Lung (tissue), 17 donors: ENCODE measurements at places on chromosomes 11 and 22. TPM values are rescaled to one million over a fixed set of nuclear protein-coding genes. Genes with fewer than 3 reads are reported as not detected.

The OR51B2 gene
- not detected for total RNA-seq

The CNGA4 gene
- total RNA-seq, result 5.6 TPM

The EFCAB6 gene
- 13.2 TPM for total RNA-seq

The GRIK4 gene
- 4.9 TPM for total RNA-seq

The FREY1 gene
- 0.67 TPM for total RNA-seq

The FGF3 gene
- total RNA-seq, result not detected

The KDELR3 gene
- total RNA-seq, result 4.4 TPM

The HTR3B gene
- total RNA-seq, result not detected
